ENCODE measurements at places on chromosomes 1 and 21.

DNA sequence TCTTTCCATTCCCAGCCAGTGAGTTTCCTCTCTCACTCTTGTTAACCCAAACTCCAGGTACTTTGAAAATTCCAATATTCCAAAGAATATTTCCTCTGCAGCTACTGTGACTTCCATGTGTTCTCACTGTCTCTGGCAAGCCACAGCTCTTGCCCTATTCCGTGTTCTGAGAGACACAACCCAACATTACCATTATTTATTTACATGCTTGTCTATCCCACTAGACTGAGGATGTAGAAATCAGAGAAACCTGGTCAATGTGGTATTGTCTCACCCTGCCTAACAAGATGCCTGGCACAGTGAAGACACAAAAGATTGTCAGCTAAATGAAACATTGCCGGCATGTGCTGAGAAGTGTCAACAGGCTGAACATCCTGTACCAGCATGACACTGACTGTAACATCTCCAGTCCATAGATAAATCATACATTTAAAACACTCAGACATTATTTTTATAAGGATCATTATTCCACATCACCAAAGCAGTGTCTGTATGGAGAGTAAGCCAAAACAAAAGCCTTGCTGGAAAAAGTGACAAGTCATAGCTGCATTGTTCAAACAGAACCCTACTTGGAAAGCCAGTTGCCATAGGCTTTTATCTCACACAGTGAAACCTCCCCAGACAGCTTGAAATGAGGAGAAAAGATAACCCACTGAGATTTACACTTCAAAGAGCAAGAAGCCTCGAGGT lies 72.3 kb downstream of the SIPA1L2 start:
- no peak for DNase-seq

- DNase-seq, result no peak
Observed at GRCh38 chr1:74791491-74791890, 58.5 kb downstream of the TYW3 start.

DNA sequence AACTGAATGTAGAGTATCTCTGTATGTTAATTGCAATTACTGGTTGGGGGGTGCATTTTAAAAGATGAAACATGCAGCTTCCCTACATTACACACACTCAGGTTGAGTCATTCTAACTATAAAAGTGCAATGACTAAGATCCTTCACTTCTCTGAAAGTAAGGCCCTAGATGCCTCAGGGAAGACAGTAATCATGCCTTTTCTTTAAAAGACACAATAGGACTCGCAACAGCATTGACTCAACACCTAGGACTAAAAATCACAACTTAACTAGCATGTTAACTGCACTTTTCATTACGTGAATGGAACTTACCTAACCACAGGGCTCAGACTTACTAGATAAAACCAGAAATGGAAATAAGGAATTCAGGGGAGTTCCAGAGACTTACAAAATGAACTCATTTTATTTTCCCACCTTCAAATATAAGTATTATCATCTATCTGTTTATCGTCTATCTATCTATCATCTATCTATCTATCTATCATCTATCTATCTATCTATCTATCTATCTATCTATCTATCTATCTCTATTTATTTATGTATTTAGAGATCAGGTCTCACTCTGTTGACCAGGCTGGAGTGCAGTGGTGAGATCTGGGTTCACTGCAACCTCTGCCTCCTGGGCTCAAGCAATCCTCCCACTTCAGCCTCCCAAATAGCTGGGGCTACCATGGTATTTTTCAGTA lies 47.8 kb downstream of the CHML start:
- no peak for DNase-seq

- DNase-seq, result no peak
Observed at GRCh38 chr1:2433196-2433595, 20.8 kb upstream of the PEX10 start.

- peak; percentile 80 for DNase-seq
Observed at GRCh38 chr21:45140346-45140940, 66.1 kb downstream of the ADARB1 start.

DNA sequence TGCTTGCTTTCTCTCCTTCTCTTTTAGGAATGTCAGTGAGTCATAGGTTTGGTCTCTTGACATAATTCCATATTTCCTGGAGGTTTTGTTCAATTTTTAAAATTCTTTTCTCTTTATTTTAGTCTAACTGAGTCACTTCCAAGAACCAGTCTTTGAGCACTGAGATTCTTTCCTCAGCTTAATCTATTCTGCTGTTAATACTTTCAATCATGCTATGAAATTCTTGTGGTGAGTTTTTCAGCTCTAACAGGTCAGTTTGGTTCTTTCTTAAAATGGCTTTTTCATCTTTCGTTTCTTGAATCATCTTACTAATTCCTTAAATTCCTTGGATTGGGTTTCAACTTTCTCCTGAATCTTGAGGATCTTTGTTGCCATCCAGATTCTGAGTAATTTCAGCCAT lies 321.0 kb downstream of the PTBP2 start:
- DNase-seq, result no peak

Data from smooth muscle cell of the brain vasculature (primary cell).